ENCODE measurements at places on chromosomes 12 and 14.

- peak; percentile 0 for DNase-seq
These were observed 162.6 kb downstream of the ETNK1 start for GRCh38 chr12:22787557-22787956.

GRCh38 chr12:113306382-113306781 lies 28.5 kb downstream of the SLC8B1 start:
- DNase-seq, result no peak

DNA sequence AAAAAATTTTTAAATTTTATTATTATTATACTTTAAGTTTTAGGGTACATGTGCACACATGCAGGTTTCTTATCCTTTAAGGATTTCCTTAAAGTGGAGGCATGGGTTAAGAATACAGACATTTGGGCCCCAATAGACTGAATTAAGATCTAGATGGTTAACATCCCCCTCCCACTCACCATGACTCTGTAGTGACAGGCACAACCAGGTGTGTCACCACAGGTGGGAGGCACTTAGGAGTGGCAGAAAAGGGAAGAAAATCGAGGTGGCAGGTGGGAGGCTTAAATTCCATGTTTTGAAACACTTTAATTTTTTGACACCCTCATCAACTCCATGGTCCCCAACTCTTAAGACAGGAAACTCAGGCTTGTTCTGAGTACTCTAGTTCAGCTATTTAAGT lies 37.6 kb upstream of the GRIP1 start:
- DNase-seq, result no peak

- DNase-seq, result no peak
These were observed 61.0 kb downstream of the HECTD4 start for GRCh38 chr12:112321245-112321644.

- DNase-seq, result no peak
These were observed 105.7 kb downstream of the GRIN2B start for GRCh38 chr12:13875744-13876143.

- DNase-seq, result peak; percentile 85
These were observed 68.2 kb upstream of the ETV6 start for GRCh38 chr12:11581179-11581755.

GRCh38 chr14:25032092-25032784 lies 17.7 kb downstream of the STXBP6 start:
- no peak for DNase-seq

- DNase-seq, result no peak
These were observed 54.2 kb downstream of the CCNK start for GRCh38 chr14:99535448-99535847.

- no peak for DNase-seq
These were observed 285.9 kb downstream of the FOXN3 start for GRCh38 chr14:89131004-89131750.

DNA sequence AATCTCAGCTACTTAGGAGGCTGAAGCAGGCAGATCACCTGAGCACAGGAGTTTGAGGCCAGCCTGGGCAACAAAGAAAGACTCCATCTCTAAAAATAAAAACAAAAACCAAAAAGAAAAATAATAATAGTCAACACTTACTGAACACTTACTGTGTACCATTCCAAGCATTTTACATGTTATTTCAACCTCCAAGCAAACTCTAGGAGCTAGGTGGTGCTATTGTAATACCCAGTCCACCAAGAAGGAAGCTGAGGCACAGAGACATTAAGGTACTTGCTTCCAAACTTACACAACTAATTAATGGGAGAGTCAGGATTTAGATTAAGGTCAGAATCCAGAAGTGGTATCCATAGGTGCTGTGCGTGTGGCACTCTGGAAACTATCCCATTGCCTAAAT lies 13.7 kb upstream of the OR6J1 start:
- peak; percentile 84 for DNase-seq

DNA sequence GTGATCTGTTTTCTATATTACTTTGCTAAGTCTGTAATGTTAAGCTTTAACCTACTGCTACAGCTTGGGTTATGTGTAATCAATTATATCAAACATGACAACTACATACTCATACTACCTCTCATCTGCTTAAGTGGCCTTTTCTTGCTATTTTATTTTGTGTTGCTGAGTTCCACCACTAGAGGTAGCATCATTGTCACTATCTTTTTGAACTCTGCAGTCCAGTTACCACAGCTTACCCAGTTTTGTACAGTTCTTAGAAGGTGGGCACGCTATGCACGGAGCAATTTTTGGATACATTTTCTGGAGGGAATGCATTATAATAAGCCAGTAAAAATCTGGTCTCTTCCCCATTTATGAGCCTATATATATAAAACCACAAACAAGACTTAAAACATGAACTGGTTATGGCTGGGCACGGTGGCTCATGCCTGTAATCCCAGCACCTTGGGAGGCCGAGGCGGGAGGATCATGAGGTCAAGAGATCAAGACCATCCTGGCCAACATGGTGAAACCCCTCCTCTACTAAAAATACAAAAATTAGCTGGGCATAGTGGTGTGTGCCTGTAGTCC lies 48.5 kb downstream of the SAV1 start:
- peak; percentile 74 for DNase-seq
